ENCODE measurements at places on chromosomes 11 and 22. TPM values are rescaled to one million over a fixed set of nuclear protein-coding genes. Genes with fewer than 3 reads are reported as not detected.

Gene RASGRP2
- 1.7 TPM for total RNA-seq

Gene SCN4B
- 0.06 TPM for total RNA-seq

Gene CENPM
- 35.5 TPM for total RNA-seq

Gene PPP2R5B
- 4.0 TPM for total RNA-seq

Gene ATP6V1E1
- total RNA-seq: 132 TPM

Gene CNIH2
- total RNA-seq: 2.6 TPM

Gene ARHGAP42
- 5.2 TPM for total RNA-seq

Gene CHRDL2
- total RNA-seq: 4.6 TPM

Gene LSP1
- total RNA-seq: 3.1 TPM

Gene OR56A1
- total RNA-seq: not detected

Gene TRIOBP
- total RNA-seq: 28.2 TPM

Gene CD248
- total RNA-seq: not detected

Gene OR52J3
- not detected for total RNA-seq

Gene GGTLC3
- total RNA-seq: not detected

Gene BTBD18
- total RNA-seq: not detected

Gene ZNF408
- 17.0 TPM for total RNA-seq

Gene SLC5A1
- 0.03 TPM for total RNA-seq

Gene CCDC117
- total RNA-seq: 12.9 TPM

Gene CATSPER1
- 1.3 TPM for total RNA-seq

Gene IGSF9B
- total RNA-seq: 3.1 TPM

Gene FLRT1
- 0.06 TPM for total RNA-seq

Gene TSPAN32
- total RNA-seq: not detected

Gene MCHR1
- total RNA-seq: not detected

Gene RBFOX2
- total RNA-seq: 23.3 TPM
